ENCODE measurements at places on chromosomes 16 and 17.

GRCh38 chr17:66441101-66441661, 138.8 kb downstream of the PRKCA start:
- DNase-seq = no peak

DNA sequence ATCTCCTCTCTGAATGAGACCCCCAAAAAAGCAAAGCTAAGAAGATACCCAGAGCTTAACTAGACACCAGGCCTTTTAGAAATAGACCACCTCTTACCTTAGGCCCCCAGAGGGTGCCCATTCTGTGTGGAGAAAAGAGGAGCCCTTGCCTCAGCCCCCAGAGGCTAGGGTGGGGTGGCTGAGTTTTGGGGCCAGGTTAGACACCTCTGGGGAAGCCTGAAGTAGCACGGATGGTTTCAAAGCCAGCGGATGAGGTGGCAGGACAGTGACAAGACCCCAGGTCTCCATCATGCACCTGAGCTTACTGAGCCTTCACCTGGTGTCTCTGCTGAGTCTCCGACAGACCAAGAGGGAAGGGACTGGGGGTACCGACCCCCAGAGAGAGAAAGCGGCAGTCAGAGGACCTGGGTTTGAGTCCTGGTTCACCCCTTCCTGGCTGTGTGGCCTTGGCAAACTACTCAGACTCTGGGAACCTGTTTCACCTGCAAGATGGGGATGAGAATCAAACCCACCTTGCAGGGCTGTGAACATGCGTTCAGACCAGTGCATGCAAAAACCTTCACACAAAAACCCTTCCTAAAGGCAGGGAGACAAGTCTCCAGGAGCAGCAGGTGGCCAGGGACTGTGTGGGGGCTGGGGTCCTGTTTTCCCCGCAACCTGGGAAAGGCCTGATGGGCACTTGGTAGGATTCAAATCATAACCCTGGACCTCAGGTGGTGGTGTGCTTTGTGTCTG, 7.7 kb downstream of the SCGB1C2 start:
- no peak for DNase-seq

GRCh38 chr17:34226744-34227034, 28.4 kb upstream of the CCL2 start:
- DNase-seq = no peak

DNA sequence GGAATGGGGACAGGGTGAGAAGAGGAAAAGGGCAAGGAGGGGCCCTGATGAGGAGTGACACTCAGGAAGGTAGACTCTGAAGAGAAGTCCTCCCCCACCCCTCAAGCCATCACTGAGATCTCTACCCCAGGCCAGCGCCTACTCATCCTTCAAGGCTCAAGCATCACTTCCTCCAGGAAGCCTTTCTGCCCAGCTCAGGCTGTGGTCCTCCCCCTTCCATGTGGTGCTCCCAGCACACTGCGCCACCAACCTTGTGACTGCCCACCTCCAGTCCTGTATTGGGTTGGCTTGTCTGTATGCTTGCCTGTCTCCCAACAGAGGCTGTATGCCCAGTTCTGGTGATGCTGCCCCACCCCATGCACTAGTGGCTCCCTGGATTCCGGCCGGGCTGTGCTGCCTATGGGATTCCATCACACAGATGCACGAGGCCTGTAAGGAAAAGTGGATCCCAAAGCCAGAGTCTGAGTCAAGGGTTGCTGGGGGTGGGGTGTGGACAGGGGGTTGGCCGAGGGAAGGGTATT, 19.8 kb upstream of the ZFP90 start:
- no peak for DNase-seq

GRCh38 chr17:76163919-76164318, 22.9 kb upstream of the FOXJ1 start:
- DNase-seq = no peak

DNA sequence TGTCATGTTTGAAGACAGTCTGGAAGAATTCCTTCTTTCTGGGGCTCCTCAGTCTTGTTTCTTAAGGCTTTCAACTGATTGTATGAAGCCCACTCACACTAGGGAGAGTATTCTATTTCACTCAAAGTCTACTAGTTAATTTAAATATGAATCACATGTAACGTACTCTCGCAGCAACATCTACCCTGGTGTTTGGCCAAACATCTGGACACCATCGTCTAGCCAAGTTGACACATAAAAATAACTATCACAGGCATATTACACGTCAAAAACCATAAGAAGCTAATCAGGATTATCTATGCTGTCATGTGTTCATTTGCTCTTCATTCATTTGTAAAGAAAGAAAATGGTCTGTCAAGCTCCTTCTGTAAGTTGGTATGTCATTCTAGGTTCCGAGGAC, 787.4 kb downstream of the KCNJ2 start:
- no peak for DNase-seq

DNA sequence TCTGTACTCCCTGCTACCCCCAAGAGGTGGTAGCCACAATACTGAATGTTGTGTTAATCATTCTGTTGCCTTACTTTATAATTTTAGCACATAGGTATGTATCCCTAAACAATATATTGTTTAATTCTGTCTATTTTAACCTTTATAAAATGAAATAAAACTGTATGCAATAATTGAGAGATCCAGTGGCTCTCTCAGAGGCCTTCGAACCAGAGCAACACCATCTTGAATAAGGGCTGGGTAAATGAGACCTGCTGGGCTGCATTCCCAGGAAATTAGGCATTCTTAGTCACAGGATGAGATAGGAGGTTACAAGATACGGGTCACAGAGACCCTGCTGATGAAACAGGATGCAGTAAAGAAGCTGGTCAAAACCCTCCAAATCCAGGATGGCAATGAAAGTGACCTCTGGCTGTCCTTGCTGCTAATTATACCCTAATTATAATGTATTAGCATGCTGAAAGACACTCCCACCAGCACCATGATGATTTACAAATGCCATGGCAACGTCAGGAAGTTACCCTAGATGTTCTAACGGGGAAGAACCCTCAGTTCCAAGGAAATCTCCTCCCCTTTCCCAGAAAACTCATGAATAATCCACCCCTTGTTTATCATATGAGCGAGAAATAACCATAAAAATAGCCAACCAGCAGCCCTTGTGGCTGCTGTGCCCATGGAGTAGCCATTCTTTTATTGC, 2.0 kb upstream of the CANT1 start:
- no peak for DNase-seq

GRCh38 chr17:49635121-49635520, 42.8 kb downstream of the SPOP start:
- no peak for DNase-seq

DNA sequence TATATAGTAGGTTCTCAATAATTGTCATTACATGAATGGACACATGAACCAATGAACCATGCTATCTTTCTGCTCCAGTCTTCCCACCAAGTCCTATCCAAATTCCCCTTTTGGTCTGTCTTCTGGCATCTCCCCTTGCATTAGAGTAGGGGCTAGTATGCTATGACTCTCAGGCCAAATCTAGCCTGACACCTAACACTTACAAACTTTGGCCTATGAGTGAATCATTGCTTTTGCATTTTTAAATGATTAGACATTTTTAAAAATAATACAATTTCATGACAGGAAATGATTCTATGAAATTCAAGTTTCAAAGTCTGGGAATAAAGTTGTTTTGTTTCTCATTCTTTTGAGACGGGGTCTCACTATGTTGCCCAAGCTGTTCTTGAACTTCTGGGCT, 102.5 kb upstream of the MAF start:
- no peak for DNase-seq

GRCh38 chr17:60534010-60534555, 8.0 kb upstream of the APPBP2 start:
- DNase-seq = no peak

GRCh38 chr16:73864868-73865267, 431.7 kb upstream of the PSMD7 start:
- DNase-seq = no peak

- DNase-seq = no peak
Measured at GRCh38 chr16:3734758-3735221, 17.5 kb upstream of the TRAP1 start.

DNA sequence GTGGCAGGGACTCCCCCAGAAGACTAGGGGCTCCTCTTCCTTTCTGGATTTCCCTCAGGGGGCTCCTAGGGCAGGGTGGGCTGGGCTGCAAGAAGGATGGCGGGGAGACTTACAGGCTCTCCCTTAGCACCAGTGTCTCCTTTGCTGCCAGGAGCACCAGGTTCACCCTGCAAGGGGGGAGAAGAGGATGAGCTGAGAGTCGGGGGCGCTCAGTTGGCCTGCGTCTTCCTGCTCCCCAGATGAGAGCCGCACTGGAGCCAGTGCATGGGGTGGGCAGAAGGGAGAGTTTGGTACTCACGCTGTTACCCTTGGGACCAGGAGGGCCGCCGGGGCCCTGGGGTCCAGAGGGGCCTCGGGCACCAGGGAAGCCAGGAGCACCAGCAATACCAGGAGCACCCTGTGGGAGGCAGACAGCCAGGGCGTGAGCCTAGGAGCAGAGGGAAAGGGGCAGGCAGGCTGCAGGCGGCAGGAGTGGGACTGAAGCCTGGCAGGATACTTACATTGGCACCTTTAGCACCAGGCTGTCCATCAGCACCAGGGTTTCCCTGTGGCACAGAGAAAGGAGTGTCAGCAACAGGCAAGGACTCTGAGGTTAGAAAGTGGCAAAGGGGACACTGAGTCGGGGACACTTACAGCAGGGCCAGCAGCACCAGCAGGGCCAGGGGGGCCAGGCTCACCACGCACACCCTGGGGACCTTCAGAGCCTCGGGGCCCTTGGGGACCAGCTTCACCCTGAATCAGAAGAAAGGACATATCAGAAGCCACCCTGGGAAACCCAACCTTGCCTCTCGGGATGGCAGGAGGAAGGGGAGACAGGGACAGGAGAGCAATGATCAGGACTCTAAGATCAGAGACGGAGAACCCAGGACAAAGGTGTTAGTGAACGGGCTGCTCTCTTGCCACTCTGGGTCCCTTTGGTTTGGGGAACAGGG, 6.2 kb downstream of the COL1A1 start:
- DNase-seq = no peak

DNA sequence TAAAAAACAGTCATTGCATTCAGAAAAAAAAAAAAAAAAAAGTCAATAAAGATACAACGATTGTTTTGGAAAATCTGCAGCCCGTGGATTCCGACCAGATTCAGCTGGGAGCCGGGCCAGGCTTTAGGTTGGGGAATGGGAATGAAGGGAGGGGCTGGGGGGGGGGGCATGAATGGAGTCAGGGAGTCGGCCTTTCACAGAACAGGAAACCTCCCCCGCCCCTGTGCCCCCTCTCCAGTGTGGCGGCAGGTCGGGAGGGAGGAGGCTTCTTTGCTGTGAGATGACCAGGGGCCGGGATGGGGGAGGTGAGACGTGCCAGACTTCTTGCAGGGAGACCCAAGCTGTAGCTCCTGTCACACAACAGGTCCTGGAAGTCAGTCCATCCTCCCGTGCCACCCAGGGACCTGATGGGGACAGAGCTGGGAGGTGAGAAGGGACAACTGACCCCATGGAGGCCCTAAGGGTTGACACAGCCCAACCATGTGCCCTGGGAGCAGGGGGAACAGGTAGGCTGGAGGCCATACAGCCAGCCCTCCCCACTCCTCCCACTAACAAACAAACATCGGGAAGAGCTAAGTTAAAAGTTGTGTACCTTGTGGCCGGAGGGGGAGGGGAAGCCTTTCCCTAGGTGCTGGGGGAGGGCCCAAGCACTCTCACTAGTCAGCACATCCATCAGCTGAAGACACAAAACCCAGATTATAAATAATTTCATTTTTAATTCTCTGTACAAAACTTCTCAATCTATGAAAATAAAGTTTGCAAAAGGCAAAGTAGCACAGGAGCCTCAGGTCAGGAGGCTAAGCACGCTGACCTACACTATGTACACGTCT, 25.2 kb downstream of the SREBF1 start:
- DNase-seq = no peak

DNA sequence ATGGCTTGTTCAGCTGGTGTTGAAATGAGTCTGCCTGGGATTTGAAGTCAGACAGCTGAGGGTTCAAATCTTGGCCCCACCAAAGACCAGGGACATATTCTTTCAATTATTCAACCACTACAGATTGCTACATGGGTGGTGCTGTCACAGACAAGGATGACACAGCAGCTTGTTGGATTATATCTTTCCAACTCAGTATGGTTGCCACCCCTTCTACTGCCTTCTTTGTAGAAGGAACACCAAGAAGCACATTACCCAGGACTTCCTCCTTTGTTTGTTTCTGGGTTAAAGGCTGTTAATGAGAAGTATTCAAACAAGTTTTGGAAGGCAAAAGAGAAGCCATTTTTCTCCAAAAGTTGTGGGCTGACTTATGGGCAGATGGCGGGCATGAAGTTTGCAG, 78.6 kb downstream of the COPRS start:
- no peak for DNase-seq

GRCh38 chr16:30063278-30063892, 2.2 kb upstream of the ALDOA start:
- no peak for DNase-seq
